ENCODE measurements at places on chromosomes 6 and 20. TPM values are rescaled to one million over a fixed set of nuclear protein-coding genes. Genes with fewer than 3 reads are reported as not detected.

DNA sequence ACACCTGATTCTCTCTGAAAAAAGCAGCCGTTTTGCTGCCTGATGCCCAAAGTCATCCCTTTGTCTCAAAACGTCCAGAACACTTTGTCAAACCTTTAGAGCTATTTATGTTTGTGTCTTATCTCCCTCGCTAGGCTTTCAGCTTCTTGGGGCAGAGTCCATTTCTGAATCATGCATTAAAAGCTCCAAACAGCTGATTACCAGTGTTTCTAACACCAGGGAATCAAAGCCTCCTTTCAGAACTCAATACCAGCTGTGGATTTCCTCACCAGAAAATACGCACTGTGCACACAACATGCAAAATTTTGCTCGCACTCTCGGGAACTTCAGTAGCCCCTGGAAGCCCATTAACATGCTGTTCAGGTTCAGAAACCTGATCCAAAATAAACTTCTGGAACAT is 333.3 kb downstream of the HACE1 start:
- peak; percentile 54 for DNase-seq

DNA sequence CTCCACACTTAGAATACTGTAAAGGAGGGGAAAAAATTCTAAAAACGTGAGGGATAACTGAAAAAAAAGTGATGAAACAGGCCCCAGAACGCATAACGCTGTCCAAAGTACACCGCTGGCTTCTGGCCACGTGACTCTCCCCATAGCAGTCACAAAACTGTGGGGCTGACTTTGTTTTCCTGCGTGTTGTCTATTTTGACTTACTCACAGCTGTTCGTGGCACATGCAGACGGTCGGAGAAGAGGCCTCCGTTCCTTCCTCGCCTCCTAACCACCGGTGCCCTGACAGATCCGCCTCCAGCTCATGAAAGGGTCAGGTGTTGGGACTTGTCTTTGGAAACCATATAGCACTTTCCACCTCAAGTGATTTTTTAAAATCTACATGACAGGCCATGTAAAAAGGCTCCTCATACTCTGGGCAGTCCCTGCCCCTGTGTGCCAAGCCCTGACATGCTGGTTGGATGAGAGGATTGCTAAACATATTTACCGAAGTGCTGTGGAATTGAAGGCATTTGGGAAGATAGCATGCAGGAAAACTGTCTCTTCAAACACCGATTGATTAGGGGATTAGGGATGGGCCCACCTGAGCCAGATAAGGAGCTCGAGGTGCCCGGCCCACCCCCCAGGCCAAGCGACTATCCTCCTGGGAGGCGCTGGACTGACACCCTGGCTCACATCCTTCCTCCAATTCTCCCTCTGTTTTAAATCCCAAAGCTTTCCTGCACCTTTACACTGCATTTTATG is 54.8 kb downstream of the DACT2 start:
- no peak for DNase-seq

- DNase-seq = peak; percentile 53
Measured at GRCh38 chr6:16999491-17000436, 102.1 kb upstream of the STMND1 start.

DNA sequence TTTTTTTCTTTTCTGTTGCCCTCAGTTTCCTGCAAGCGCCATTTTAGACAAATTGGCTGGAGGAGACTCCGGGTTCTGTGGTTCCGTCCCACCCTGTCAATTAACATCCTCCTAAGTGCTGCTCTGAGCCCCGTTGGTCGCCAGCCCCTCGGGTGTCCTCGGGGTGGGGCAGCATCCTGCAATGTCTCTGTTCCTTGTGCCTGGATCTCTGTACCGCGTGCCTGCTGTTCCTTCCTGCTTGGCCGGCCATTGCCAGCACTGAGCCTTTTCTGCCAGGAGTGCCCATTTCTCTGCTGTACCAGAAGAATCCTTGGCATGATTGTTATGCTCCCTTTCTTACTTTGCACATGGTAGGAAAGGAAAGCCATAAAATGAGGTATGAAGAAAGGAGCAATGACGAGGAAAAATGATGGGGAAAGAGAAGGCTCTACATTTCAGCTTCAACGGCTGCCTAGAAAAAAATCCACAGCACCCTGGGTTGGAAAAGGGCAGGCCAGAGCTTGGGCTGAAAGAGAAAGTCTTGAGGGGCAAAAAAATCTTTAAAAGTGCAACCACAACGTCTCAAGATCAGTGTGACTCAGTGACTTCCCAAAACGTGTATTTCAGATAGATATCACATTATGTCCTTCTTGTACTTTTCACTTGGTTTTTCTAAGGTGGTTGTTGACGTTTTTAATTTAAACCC is 256.7 kb downstream of the CLIC5 start:
- no peak for DNase-seq

- no peak for DNase-seq
Measured at GRCh38 chr6:40244699-40245098, 310.4 kb upstream of the MOCS1 start.

GRCh38 chr6:125252891-125253290 is 48.9 kb downstream of the HDDC2 start:
- DNase-seq = no peak

- DNase-seq = no peak
Measured at GRCh38 chr20:63752411-63753101, 13.0 kb downstream of the SLC2A4RG start.

COL21A1 gene
- total RNA-seq = under 0.01 TPM

Measured in fibroblast of villous mesenchyme (primary cell).